ENCODE measurements at places on chromosomes 7 and 10.

GRCh38 chr7:28815369-28815927 lies 142.7 kb downstream of the TRIL start:
- no peak for DNase-seq

DNA sequence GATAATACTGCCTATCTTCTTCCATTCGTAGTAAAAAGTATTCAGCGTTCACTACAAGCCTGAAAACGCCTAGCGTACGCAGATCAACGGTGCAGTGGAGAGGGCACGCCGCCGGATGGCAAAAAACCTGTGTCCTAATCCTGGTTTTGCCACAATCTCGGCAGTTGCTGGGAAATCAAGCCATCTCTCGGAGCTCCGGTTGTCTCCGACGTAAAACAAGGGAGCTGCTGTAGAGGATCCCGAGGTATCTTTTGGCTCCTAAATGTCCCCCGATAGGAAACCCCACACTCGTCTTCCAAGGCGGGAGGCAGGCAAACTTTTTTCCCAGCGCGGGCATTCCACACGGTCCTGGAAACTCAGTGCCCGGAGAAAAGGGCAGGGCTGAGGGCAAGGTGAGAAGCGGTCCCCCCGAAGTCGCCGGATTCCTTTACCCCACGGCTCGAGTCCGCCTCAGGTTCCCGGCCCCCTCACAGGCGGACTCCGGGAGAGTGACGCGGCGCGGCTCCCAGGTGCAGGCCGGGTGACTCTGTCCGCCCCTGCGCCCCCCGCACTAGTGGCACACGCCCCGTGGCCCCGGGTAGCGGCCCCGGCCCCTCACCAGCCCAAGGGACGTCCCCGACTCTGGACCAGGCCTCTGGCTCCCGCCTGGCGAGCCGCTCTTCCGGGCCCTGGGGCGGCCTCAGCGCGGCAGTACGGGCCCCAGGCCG lies 649 bp downstream of the IDE start:
- DNase-seq, result peak; percentile 58

DNA sequence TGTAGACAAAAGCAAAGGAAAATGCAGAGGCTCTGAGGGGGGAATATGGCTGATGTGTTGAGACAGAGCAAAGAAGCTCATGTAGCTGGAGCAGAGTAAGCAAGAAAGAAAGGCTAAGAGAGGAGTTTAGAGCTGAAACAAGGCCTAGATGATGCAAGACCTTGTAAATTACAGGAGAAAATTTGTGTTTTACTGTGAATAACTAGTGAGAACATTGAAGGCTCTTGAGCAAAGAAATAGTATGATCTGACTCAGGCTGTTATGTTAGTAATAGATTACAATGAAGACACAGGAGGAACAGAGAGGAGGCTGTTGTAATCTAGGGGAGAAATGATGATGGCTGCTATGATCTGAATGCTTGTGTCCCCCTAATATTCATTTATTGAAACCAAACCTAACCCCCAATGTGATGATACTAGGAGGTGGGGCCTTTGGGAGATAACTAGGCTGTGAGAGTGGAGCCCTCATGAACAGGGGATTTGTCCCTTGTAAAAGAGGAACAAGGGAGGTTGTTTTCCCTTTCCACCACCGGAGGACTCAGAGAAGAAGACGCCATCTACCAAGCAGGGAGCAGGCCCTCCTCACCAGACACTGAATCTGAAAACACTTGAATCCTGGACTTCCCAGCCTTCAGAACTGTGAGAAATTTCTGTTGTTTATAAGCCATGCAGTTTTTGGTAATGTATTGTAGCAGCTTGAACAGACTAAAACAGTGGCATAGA lies 394.9 kb downstream of the HTR7 start:
- DNase-seq, result no peak

DNA sequence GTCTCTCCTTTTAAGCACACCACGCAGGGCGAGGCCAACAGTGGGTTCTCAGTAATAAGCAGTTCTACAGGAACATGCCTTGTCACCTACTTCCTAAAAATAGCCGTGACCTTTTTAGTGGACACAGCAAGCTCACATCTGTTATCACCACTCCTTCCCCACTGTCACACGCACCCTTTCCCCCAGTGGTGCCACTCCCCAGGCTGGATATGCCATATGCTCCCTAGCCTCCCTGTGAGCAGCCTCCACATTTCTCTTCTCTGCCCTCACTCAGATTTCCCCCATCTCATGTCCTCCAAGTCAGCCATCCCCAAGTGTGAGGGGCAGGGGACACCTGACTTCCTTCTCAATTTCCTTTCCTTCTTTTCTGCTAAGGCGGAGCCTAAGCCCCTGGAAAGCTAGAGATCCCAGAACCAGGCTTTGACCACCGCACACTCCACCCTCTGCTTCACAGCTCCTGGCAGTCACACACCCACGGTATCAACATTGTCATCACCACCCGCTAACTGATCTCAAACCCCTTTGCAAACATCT lies 3.7 kb downstream of the ANXA11 start:
- DNase-seq, result no peak

- no peak for DNase-seq
Measured at GRCh38 chr7:40099837-40100236, 34.6 kb downstream of the MPLKIP start.

GRCh38 chr7:133167300-133167699 lies 85.4 kb upstream of the CHCHD3 start:
- no peak for DNase-seq

DNA sequence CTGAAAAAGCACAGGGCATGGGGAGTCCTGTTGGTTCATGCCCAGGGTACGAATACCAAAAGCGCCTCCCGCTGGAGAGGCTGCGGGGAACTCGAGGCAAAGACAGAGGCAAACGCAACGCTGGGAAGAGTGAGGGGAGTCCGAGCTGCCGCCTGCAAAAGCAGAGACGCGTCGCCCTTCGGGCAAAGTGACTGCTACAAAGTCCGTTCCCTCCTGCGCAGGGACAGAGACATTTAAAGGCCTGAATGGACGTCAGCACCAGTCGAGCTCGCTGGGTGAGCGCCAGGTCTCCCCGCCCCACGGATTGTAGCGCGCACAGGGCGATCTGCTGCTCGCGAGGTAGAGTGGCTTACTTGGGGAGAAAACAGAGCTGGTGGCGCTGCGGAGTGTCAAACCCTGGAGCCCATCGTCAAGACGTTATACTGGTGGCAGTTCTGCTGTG lies 732.8 kb downstream of the ZWINT start:
- no peak for DNase-seq

DNA sequence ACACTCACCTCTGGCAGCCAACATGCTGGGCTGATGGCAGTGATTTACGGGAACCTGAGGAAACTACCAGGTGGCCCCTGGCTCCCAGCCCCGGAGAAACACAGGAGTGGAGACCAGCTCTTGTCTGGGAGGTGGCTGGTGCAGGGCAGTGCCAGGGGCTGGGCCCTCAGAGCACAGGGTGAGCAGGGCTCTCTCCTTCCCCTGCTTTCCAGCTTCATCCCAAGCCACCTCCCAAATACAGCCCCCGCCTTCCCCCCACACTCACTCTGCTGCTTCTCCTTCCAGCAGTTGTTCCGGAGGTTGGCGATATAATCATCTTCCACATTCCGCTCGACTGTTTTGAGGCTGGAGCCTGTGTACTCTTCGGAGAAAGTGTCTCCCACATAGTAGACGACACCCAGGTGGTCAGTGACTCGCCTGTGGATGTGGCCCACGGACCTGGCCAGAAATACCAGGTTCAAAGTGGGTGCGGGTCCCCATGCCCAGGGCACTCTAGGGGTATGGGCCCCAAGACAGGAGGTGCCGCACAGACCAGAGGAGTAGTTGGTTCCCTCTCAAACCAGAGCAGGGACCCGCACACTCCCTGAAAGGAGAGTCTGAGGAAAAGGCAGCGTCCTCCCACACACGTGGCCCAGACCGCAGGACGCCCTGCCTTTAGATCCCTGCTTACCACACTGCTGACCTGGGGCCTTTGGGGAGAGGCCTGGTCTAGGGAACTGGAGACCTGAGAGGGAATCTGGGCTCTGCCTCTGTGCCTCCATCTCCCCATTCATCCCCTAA lies 18.3 kb downstream of the DNAJB12 start:
- peak; percentile 37 for DNase-seq

DNA sequence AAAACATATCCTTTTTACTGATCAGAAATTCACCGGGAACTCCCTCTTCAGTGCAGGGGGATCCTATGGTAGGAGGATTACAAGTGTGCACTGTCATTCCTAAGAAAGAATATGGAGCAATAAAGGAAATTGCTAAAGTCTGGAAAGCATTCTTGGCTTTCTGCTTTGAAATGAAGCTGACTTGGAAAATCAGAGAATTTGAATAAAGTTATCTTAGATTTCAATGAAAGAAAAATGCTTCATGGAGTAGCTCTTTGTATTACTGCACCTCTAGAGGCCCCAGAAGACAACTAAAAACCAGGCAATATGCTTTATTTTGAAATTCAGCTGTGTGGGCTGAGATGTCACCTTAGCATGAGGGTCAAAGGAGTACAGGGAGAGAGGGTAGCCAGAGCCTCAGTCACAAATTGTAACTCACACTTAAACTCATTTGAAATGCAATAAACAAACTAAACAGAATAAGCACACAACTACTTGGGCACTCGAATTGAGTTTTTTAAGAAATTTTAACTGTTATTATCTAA lies 102.5 kb downstream of the IMMP2L start:
- DNase-seq, result no peak

- no peak for DNase-seq
Measured at GRCh38 chr7:40629891-40630290, 495.1 kb downstream of the SUGCT start.

GRCh38 chr10:69562731-69563254 lies 10.4 kb downstream of the NEUROG3 start:
- no peak for DNase-seq
